ENCODE measurements at places on chromosomes 4 and X.

- DNase-seq, result no peak
Measured at GRCh38 chr4:53721263-53721662, 130.0 kb upstream of the LNX1 start.

- no peak for DNase-seq
Measured at GRCh38 chr4:185744488-185744862, 67.5 kb downstream of the SORBS2 start.

DNA sequence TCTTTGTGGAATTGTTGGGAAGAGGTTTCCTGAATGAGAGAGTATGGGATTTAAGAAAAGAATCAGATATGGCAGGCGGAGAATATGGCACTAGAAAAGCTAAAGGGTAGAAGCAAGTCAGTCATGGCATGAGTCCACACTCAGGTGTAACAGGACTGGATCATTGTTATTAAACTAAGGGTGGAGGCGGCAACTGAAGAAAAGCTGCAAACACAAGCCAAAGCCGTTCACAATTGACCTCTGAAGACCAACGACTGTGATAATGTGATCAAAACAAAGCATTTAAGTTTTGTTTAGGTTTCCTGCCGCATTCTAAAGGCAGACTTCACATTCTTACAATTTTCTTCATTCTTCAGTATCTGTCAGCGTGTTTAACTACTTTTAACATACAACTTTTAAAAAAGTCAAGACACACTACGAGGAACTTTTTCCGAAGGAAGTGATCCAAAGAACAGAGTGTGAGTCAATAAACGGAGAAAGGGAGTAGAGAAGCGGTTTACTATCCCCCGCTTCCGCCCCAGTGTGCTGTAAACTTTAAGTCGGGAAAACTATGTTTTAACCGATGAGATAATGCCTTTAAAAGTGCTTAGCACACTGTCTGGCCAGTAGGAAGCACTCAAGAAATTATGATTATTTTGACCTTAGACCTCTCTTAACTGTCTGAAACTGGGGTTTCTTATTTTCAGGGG, 909 bp upstream of the SLAIN2 start:
- DNase-seq, result no peak

DNA sequence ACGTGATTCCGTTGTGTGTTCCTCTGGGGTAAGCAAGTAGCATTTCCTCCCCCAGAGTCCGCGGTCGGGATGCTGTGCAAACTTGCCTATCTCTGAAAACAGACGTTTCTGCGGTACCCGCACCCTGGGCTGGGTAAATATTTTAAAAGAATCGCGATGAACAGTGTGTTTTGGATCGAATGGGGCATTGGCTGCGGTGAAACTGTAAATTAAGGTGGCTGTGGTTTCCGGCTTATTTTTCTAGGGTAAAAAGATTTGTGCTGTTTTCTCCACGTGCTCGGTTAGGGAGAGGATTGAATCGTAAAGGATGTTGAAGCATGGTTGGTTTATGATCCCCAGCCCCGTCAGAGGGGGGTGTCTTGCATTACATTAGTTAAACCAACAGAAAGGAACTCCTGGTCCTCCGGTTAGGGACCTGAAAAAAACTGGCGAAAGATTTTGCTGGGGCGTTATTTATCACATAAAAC, 1.2 kb downstream of the HHIP start:
- no peak for DNase-seq

DNA sequence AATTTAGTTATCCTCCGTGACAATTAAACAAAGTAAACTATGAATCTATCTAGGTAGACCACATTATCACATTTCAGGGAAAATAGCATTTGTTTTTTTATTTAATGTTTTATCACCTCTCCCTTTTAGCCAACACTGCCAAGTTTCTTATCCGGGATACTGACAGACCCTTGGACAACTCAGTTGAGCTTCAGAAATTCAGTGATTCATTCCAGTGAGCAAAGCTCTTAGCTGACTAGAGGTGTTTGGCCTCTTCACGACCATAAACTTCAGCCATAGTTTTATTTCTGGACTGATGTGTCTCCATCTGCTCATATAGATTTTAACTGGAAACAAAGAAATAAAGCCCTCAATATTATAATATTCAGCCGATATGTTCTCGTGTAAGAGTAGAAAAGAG, 15.2 kb downstream of the SLITRK2 start:
- DNase-seq, result no peak

DNA sequence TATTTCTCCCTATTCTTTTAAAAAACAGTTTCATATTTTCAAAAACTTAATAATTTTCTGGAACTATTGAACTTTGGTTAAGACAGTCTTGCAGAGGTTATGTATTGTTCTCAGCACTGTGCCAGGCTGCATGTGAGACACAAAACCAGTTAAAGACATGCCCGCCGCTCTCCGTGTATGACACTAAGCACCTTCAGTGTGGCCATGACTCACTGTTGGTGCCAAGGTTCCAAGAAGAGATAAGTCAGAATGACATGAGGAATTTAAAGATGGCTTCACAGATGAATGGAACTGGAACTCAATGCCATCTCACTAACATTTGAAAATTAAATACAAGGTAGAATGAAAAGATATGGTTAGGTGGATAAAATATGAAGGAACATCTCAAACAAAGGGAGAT, 525.5 kb upstream of the ZFP42 start:
- DNase-seq, result no peak

GRCh38 chr4:151940291-151940690, 179.5 kb upstream of the GATB start:
- no peak for DNase-seq

DNA sequence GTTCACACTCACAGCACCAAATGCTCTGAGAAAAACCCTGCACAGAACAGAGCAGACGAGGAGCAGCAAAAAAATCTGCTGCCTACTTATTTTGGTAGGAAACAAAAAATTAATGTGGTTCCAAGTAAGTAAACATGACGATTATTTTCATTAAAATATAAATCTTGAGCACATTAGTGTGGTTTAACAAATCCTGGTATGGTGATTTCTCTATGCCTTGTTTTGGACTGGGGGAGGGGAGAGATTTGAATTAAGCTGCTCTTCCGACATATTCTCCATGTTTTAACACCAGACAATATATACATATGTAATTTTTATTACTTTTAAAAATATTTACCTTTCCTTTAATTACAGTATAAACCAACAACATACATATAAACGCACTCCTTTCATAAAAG, 1.8 kb downstream of the CAMK2D start:
- DNase-seq, result no peak
